ENCODE measurements at places on chromosomes 11 and 22. TPM values are rescaled to one million over a fixed set of nuclear protein-coding genes. Genes with fewer than 3 reads are reported as not detected.

The SLC25A45 gene
- polyA plus RNA-seq, result 5.2 TPM

The RGL4 gene
- 3.1 TPM for polyA plus RNA-seq

The RABL2B gene
- 46.4 TPM for polyA plus RNA-seq

The LIN7C gene
- 25.3 TPM for polyA plus RNA-seq

GRCh38 chr11:132743601-132744000 lies 788.7 kb downstream of the OPCML start:
- DNase-seq, result no peak

- no peak for DNase-seq
Observed at GRCh38 chr11:75565221-75565814, 3.3 kb downstream of the SERPINH1 start.

GRCh38 chr11:131749101-131749500 lies 378.7 kb downstream of the NTM start:
- no peak for DNase-seq

DNA sequence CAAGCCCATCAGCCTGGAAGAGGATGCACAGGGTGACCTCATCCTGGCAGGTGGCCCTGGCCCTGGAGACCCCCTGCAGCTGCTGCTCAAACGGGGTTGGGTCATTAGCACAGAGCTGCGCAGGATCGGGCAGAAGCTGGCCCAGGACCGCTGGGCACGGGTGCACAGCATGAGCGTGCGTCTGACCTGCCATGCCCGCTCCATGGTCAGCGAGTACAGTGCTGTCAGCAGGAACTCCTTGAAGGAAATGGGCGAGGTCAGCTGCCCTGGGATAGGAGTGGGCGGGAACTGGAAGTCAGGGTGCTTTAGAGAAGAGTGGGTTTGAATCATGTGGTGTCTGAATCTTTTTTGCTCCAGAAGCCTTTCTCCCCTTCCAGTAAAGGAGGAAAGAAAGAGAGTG lies 61.1 kb downstream of the INSC start:
- DNase-seq, result no peak

DNA sequence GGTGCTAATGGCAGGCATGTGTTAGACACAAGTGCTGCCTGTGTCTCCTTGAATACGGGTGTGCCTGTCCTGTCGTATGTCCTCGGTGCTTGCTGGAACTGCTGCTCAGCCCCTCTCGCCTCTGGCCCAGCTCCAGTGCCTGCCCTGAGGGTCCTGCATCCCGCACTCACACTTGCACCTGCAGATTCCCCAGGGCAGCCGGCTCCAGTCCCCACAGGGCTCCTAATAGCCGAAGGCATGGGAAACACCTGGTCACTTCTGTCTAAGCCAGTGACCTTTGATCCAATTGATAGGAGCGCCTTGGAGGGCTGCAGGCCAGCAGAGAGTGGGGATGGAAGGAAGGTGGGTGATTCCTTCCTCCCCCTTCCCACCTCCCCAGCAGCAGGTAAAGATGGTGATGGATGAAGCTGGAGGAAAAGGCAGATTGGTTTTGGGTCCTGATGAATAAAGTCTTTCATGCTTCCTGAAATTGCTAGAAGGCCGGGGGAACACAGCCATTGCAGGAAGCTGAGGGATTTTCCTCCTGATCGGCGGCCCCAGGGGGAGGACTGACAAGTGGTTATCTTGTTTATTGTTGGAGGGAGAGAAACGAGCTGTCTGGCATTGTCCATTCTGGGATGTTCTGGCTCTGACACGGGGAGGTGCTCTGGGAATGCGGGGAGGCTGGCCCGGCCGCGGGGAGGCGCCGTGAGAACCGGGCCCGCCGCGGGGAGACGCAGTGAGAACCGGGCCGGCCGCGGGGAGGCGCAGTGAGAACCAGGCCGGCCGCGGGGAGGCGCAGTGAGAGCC lies 110.9 kb upstream of the B3GAT1 start:
- no peak for DNase-seq

- DNase-seq, result no peak
Observed at GRCh38 chr11:74112877-74113276, 57.9 kb downstream of the C2CD3 start.

The WT1 gene
- 230 TPM for polyA plus RNA-seq

The SERPING1 gene
- polyA plus RNA-seq, result 139 TPM

The CDC42EP1 gene
- polyA plus RNA-seq, result 36.7 TPM

GRCh38 chr11:119529063-119529845 lies 106.3 kb upstream of the THY1 start:
- no peak for DNase-seq

The RASD2 gene
- polyA plus RNA-seq, result 1.8 TPM

GRCh38 chr22:44171561-44171960 lies 9.2 kb upstream of the PARVG start:
- no peak for DNase-seq

GRCh38 chr11:129141748-129142523 lies 50.2 kb downstream of the ARHGAP32 start:
- DNase-seq, result no peak

- no peak for DNase-seq
Observed at GRCh38 chr11:115617767-115618166, 113.6 kb upstream of the CADM1 start.

The LRRN4CL gene
- 0.85 TPM for polyA plus RNA-seq

The OR8D1 gene
- polyA plus RNA-seq, result not detected

- no peak for DNase-seq
Observed at GRCh38 chr11:62461740-62462507, 43.1 kb downstream of the SCGB1A1 start.

The TRIM22 gene
- 9.9 TPM for polyA plus RNA-seq

The NEU3 gene
- polyA plus RNA-seq, result 9.3 TPM

- no peak for DNase-seq
Observed at GRCh38 chr11:121435132-121435531, 17.0 kb upstream of the SORL1 start.

The KCNA4 gene
- polyA plus RNA-seq, result 0.14 TPM

DNA sequence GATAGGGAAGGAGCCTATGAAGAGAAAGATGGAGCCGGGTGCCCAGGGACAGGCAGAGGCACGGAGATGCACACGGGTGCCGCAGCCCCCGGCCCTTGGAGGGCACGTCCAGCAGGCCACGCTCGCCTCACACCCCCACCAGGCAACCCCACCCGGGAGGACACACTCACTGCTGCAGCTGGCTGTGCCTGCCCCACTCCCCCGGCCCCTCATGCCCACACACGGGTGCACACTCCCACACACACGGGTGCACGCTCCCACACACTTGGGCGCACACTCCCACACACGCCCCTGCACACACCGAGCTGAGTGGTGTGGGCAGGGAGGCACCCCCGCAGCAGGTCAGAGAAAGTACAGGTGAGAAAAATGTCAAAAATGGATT lies 1.1 kb downstream of the MOB2 start:
- no peak for DNase-seq

The SPTBN2 gene
- polyA plus RNA-seq, result 52.4 TPM

The TMEM132A gene
- 55.6 TPM for polyA plus RNA-seq

The PIH1D2 gene
- 10.8 TPM for polyA plus RNA-seq

GRCh38 chr22:30241576-30242371 lies 4.8 kb downstream of the LIF start:
- no peak for DNase-seq

The BDNF gene
- 1.6 TPM for polyA plus RNA-seq

DNA sequence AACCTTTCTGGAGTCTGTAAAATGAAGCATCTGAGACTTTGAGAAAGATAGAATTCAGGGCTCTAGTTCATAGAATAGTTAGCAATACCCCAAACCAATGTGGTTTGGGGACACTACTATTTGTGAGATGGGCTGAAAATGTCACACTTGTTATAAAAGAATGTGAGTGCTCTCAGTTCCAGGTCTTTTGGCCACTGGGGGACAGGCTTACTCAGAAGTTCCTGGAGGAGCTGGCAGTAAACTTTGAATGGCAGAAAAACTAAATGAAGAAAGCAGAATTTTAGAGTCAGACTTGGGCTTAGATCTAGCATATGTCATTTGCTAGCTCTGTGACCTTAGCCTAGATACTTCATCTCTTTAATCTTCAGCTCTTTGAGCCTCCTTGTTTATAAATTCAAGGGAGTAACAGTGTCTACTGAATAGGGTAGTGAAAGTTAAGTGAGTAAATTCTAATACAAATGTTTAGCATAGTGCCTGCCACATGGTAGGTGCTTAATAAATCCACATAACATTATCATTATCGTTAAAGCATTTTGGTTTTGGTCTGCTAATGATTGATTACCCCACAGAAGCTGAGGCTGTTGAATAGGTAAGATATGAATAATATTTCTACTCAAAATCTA lies 3.7 kb downstream of the LYVE1 start:
- no peak for DNase-seq

DNA sequence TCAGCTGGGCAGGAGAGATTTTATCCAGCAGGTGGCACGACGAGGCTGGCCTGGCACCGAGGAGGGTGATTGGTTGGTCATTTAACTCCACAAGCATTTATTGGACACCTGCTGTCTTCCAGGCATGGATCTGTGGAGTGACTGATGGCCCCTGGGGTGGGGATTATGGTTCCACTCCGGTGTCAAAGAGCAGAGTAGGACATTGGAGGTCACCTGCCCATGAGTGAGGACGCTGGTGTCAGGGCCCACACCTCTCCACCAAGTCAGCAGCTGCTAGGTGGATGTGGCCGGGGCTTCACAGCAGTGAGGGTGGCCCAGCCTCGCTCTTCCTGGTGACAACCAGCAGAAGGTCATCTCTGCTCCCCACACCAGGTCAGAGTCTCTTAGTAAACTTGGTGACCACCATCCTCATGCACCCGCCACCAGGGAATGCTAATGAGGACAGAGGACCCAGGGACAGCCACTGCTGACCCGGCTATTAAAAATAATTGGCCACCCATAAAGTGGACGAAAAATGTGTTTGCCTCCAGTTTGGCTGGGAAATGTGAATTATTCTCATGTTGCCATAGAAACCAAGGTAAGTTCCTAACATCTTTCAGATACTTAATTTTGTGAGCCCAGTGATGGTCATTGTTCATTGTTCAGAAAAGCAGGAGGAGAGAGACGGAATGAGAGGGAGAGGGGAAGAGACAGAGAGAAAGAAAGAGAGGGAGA lies 428.7 kb downstream of the TBC1D22A start:
- DNase-seq, result no peak
